Stimulated activated CD8-positive, alpha-beta memory T cell treated with anti-CD3 and anti-CD28 coated beads, Interleukin-15, amount 100 ng/mL, for 4 hours (primary cell): ENCODE measurements at places on chromosomes 12 and 14.

DNA sequence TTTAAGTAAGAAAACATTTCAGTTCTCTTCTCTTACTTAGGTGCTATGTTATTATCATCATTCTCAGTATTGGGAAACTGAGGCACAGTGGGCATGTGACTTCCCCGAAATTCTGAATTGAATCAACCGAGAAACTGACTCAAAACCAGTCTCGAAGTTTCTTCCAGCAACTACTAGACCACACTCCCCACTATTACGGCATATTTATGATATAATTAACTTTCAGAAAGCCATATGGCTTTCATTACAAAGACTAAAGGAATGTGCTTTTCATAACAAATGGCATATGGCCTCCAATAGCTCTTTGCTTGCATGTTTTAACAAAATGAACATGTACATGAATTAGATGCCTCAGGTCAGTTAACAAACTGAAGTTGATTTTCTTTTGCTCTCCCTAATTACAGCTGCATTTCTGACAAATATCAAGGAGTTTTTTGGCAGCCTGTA, 182.9 kb upstream of the SLC38A2 start:
- DNase-seq, result no peak

DNA sequence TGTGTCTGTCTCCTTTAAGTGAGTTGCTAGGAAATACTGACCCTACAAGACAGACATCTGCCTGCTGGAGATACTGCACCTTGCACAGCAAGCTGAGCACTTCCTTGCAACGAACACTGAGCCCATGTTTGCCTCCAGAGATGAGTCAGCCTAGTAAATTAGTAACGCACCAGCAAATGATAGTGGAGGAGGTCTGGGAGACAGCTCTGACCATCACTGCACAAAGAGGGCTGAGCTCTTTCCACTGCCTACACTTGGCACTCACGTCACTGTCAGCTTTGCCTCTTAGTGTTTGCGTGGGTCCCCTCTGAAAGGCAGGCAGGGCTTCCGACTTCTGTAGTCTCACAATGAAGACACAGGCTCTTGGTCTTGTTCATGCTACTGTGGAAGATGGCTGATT, 109.0 kb downstream of the APAF1 start:
- DNase-seq, result no peak

DNA sequence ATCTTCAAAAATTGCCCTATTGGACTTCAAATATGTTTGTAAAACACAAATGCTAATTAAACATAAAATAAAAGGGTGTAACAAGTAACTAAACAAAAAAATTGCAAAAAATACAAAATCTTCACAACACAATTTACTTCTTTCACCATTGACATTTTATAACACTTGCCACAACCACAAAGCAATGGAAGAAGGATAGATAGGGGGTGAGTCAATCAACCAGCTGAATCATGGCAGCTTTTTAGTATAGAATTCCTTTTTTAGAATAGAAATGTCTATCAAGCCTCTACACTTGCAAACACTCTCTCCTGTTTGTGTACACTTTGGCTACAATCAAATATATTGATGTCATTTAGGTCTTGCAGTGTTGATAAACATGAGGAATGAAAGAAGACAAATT, 232.7 kb downstream of the SLC16A7 start:
- DNase-seq, result no peak

DNA sequence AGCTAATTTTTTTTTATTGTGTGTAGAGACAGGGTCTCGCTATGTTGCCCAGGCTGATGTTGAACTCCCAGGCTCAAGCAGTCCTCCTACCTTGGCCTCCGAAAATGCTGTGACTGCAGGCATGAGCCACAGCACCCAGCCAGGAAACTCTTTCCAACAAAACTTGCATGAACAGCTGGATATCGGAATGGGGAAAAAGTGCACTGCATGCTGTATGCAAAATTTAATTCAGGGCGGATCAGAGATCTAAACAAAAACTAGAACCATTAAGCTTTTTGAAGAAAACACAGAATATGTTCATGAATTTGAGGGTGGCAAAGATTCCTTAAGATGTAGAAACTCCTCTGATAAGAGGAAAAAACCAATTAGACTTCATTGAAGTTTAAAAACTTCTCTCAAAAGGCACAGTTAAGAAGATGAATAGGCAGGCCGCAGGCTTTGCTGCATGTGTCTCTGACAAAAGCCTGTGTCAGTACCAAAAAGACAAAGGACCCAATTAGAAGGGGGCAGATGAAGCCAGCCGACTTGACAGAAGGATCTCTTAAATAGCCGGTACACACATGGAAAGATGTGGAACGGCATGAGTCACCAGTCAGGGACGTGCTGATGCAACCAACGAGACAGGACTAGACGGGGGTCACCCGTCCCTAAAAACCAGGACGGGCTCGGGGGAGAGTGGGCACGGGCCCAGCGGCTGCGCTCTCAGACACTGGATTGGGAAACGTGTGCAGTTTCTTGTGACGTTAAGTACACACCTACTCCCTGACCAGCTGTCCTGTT, 34.8 kb upstream of the MMP17 start:
- DNase-seq, result no peak

DNA sequence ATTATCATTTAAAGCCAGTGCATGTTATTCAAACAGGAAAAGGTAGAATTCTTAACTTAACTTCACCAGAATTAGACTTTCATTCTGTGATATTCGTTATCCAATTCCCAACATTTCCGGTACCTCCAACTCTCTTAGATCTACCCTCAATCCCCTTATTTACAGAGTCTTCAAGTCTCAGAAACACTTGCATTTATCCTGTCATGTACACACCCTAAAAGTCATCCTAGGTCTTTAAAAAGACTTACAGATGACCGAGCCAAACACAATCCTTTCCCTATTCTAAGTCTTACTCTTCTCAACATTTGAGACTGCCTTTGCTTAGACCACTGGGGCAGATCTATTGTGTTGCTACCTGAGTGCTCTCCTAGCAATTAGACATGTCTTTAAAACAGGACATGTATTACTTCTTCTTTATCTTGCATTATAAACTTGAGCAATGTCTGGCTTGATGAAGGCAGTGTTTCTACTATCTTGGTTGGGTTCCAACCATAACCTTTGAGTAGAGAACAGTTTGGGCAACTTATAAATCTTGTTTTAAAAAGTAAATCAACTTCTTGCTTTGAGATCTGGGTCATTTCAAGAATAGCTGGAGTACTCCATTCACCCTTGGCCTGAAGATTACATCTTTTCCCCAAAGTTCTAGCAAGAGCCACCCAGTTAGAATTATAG, 140.6 kb upstream of the PLEKHG7 start:
- no peak for DNase-seq

DNA sequence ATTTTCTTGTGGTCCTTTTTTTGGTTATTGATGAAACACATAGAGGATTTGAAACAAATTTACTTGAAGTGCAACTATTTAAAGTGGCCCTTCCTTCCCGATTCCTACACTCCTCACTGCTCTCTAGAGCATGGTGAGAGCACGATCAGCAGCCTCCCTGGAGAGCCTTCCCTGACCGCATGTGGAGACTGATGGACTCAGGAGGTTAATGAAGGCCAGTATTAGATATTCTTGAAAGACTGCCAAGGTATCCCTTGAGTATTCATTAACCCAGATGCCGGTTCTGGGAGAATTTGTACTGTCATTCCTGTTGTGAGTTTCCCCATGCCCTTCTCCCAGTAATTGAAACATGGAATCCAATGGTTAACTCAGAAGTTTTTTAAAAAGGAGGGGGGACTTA, 102.8 kb upstream of the FGD4 start:
- no peak for DNase-seq

- DNase-seq, result no peak
Observed at GRCh38 chr12:86729739-86730138, 473.5 kb upstream of the MGAT4C start.

DNA sequence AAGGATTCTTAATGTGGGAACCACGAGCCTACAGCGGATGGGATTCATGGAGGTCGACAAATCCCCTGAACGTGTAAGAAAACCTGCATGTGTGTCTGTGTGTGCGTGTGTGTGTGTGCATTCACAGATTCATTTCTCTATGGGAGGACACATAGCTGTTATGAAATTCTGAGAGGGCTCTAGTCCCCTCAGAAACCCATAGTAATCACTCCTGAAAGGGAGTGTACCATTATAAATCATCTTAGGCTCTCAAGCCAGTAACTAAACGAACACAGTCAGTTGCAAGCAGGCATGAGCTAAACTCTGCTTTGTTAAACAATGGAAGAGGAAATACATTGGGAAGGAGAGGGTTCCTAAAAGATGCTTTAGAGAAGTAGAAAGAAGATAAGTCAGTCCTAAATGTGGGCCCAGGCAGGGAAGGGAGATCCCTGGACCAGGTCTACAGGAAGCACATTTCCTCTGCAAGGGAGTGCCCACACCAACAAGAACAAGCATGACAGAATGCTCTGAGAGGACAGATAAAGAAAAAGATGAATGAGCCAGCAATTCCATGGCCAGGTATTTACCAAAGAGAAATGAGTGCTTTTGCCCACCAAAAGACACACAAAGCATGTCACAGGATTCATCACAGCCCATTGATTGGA, 91.3 kb downstream of the ITPR2 start:
- DNase-seq, result no peak

- DNase-seq, result no peak
Observed at GRCh38 chr14:99195602-99196309, 76.2 kb downstream of the BCL11B start.

DNA sequence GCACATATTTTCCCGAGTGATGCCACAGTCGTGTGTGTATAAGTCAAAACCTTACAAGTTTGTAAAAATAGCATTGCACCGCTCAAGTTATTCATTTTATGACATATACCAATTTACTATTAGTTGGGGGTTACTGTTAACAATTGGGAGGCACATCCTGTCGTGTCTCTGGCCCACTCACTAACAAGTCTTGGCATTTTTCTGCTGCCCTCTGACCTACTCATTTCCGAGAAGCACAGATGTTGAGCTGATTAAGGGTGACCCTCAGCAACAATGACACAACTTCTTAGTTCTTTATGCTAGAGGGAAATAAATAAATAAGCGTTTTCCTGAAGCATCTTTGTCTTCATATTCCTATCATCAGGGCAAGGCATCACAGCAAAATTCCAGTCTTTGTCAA, 6.8 kb upstream of the ATG14 start:
- DNase-seq, result no peak

GRCh38 chr14:69274321-69274720, 14.4 kb downstream of the GALNT16 start:
- DNase-seq, result no peak

DNA sequence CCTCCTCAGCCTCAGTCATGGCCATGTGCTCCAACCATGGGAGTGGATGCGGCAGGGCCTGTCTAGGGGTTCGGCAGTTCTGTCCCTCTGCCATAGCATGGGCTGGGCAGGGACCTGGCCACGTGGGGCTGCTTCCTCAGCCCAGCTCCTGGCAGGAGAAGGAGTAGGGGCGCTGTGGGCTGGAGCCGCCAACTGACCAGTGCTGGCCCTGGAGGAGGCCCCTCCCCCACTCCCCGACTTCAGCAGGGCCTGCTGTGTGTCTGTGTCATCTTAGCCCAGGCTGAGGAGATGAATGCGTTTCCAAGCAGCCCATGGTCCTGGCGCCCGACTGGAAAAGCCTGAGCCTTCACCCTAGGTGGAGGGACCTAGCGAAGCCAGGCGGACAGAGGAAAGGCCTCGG, 2.7 kb upstream of the PACS2 start:
- no peak for DNase-seq

DNA sequence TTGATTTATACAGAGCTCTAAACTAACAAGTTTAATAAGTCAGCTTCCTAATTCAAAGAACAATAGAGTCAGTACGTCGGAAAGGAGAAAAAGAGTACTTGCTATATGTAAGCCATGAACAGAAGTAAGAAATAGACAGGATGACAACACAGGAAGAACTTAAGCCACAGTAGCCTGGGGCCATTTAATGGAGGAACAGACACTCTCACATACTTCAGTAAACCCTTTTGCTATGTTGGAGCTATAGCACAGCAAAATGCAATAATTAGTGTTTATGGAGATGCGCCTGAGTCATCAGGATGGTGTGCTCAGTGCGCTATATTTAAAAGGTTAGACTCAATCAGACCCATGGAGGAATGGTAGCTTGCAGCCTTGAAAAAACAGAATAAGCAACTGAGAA, 61.0 kb downstream of the SRGAP1 start:
- no peak for DNase-seq

DNA sequence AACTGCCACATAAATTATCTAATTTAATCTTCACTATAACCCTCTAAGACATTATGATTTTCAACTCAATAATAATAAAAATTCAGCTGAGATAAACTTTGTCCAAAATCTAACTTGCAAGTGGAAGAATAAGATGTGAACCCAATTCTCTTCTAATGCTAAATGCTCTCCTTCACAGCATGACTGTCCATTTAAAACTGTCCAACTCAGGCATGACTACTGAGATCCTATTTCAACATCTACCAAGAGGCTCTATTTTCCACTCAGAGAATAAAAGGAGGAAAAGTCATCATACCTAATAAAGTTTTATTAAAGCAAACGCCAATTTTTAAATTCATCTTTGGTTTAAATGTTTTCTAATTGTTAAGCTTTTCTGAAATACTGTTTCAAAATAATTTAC, 183.6 kb downstream of the MED13L start:
- DNase-seq, result no peak

GRCh38 chr14:47208434-47208833, 467.0 kb downstream of the MDGA2 start:
- DNase-seq, result no peak

DNA sequence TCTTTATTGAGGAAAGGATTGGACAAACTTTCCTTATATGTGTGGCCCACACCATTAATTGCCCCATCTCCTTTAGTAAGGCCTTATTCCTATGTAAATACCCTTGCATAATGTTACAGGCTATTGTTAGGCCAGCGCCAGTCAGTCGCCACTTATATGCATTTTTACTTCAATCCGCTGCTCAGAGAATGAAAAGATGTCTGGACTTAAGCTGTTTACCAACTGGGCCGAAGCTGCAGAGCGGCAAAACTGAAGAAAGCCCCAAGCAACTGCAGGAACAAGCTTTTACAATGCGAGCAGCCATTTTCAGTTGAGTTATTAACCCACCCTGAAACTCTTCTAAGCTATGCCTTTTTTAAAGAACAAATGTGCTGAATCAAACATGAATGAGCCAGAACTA, 92.1 kb upstream of the OTX2 start:
- DNase-seq, result no peak

- DNase-seq, result peak; percentile 30
Observed at GRCh38 chr12:6627616-6628015, 8.1 kb downstream of the LPAR5 start.

GRCh38 chr12:98924-99352, 32.4 kb downstream of the IQSEC3 start:
- DNase-seq, result no peak

- DNase-seq, result no peak
Observed at GRCh38 chr12:47754881-47755280, 3.8 kb downstream of the RAPGEF3 start.

- no peak for DNase-seq
Observed at GRCh38 chr12:22410486-22410885, 76.0 kb upstream of the ST8SIA1 start.
